NCI-H524 (cell line): ENCODE measurements at places on chromosomes 13 and 19.

DNA sequence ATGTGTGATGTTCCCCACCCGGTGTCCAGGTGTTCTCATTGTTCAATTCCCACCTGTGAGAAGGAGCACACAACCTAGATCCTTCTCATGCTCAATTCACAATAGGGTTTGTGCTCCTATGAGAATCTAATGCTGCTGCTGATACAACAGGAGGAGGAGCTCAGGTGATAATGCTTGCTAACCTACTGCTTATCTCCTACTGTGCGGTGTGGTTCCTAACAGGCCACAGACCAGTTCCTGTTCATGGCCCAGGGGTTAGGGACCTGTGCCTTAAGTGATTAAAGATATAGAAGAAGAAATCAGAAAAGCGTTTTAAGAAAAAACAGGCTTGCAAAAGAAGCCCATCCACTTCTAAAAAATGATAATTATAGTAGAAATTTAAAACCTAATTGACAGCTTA is 17.5 kb downstream of the DLEU7 start:
- no peak for DNase-seq

DNA sequence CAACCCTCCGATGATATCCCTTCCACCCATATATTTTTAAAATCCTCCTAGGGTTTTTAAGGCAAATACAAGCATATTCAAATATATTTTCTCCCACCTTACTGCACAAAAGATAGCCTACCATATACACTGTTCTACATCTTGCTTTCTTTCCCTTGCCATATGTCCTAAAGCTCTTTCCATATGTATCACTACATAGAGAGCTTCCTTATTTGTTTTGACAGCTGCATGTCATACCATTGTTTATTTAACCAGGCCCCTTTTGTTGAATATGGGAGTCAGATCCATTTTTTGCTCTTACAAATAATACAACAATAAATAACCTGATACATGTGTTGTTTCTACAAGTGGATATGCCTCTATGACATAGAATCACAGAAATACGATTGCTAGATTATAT is 32.8 kb upstream of the WDFY2 start:
- DNase-seq = no peak

DNA sequence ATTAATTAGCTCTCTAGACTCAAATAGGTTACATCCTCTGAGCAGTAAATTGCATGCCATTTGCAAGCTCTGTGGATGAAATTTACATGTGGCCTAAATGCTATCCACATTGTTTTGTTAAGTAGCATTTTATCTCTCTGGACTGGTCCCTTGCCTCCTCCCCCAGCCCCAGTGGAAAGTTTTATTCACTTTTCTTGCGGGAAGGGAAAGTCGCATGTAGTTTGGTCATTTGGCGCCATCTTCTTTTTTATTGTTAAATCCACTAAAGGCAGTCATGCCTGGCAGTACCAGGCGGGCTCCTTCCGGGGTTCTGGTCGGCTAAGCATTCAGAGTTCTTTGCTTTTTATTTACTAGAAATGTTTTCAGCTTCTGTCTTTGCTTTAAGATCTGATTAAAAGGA is 188.7 kb downstream of the TM9SF2 start:
- DNase-seq = no peak

- no peak for DNase-seq
Measured at GRCh38 chr19:38079926-38080380, 144.1 kb downstream of the DPF1 start.

DNA sequence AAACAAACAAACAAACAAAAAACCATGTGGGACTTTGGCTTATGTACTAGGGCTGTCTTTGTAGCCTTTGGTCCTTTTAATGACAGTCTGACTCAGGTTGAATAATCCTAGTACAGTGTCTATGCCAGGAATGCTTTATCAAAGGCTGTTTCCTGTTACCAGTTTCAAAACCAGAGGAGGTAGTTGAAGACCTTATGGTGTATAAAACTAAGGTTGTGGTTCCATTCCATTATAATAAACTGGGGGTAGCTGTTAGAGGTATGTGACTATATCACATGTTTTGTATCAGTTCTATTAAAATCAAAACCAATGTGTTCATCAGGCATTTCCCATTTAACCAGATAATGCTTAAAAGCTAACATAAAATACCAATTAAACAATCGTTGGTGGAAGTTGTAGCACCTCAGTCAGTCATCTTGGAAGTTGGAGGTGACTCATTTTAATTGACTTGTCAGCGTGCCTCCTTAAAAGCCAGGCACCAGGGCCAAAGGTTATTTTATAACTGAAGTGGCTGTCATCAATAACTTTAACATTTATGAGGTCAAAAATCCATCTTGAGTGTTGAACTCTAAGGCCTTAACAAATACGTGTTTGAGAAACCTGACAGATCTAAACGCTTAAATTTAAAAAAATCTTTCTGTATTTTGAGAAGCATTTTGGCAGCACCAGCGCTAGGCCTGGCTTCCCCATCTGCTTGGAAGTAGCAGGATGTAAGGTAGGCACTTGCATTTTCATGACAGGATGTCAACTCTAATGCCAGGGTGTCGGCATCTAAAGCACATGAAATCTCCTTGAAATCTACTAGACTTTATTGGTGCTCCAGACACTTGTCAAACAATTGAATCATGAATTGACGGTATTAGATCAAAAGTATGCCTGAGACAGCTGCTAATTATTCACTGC is 162.5 kb downstream of the LMO7 start:
- peak; percentile 9 for DNase-seq

DNA sequence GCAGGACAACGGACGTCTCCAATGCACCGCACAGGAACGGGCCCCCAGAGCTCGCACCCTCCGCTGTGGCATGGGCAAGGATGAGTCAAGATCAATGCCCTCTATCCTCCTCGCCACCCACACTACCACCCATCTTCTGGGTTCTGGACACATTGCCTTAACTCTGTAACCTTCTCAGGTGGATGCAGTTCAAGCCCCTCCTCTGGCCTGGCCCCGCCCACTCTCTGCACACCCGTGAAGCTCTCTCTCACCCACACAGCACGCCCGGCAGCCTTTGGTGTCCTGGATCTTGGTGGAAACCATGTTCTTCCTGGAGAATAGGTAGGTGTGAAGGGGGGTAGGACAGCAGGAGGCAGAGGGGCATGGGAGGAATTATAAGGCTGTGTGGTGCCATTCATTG is 20.7 kb downstream of the MAP4K1 start:
- no peak for DNase-seq

DNA sequence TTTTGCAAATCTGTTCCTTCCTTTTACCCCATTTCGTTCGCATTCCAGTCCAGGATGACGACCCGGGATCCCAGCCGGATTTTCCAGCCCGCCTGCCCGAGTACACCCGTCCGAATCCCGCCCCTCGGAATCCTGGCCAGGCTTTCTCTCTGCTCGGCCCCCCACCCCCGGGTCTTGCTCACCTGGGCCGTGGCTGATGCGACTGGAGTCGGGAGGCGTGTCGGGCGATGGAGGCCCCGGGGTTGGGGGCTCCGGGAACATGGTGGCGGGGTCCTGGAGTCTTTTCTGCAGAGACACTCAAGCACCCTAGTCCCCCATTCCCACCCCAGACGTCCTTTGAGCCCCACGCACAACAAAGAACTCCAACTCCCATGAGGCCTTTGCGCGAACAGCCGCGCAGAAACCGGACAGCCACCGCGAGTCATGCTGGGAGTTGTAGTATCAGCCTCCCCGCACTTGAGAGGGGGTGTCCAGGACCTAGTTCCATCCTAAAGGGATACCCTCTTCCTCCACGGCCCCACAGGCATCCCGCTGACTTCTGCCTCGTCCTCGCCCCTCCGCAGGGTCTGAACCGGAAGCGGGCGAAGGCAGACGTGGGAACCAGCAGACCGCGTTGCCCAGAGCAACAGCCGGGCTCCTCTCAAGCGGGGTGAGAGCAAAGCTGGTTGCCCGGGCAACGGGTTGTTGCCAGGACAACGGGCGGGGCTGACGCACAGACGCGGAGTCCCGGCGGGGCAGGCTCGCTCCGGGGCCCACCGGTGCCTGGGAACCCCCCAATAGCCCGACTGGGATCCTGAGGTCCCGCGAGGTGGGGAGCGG is 1.1 kb downstream of the SYT5 start:
- peak; percentile 95 for DNase-seq

- DNase-seq = no peak
Measured at GRCh38 chr19:15304140-15304705, 28.1 kb downstream of the BRD4 start.

DNA sequence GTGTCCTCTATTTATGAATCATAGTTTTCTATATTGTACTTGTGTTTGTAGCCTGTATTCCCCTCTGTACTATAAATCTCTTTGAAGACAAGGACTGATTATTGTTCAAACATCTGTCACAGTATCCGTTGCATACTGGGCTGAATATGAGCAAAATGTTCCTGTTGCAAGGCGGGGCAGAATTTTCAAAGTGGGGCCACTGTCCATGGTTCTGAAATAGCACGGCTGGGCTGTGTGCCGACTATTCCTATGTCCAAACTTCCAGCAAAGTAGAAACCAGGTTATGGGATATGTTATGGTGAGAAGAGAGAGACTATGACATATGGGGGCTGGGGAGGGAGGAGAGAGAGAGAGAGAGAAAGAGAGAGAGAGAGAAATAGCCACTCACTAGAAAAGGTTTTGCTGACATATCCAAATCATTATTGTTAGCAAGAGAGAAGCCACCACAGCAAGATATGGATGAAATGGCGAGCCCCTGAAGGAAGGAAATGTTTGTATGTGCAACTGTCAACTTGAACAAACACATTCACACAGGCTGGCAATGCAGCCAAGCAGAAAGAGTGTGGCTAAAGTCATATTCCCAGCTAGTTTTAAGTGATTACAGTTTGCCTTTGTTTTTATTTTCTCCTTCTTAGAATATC is 107.0 kb upstream of the GPR12 start:
- DNase-seq = no peak

DNA sequence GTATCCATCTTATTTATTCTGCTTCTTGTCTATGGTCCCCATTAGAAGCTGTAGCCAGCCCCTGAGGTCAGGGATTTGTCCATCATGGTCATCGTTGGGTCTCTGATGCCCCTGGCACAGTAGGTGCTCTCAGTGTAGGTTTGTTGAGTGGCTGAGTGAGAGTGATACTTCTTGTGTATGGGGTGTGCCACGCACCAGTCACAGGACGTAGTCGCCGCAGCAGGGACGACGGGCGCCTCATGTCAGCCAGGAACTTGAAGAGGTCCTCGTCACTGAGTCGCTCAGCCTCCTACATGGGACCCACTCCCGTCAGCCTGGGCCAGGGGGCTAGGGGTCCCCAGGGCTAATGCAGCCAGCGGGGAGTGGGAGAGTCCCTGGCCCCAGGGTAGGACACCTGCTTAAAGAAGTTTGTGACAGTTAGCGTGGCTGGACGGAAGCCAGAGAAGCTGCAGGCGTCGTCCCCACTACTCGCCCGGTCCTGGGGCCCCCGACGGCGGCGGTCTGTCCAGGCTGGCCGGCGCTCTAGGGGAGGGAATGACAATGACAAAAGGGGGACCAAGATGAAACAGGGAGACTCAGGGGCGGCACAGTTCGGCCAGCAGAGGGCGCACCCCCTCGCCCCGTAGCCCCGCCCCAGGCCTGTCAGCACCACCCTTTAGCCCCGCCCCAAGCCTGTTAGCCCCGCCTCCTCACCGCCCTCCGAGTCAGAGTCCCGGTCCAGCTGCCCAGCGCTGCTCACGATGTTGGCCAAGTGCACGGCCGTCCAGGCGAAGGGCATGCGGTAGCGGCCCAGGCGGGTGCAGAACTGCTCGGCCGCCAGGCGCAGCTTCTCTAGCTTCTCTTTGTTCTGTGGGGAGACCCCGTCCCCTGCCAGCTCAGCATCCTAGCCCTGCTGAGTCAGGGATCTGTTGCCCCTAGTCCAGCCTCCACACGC is 3.7 kb downstream of the ANGPTL8 start:
- DNase-seq = peak; percentile 35

DNA sequence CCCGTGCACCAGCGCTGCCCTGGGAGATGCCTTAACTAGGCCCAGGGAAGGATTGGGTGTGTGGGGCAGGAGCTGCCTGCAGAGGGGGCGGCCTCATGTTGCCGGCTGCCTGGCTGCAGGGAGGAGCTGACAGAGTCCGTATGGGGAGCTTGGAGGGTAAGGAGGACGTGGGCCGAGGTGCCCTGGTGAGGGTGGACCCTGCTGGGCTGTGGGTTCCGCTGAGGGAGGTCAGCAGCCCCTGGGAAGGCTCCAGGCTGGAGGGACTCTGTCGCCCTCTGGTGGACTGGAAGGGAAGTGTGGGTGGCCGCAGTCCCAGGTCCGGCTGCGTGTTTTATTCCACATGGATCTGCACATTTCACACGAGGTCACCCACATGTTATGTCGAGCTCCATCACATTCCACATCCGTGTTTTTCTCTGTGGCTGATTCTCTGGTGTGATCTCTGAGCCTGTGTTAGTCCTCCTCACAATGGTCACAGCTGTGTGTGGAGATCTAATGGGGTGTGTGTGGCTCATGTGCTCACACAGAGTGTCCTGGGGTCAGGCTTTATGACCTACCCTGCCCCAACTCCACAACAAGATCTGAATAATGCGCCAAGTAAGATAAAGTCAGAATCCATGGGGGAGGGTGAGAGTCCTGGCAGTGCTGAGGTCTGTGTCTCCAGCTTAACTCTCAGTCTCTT is 1.8 kb upstream of the CEACAM8 start:
- DNase-seq = peak; percentile 2

DNA sequence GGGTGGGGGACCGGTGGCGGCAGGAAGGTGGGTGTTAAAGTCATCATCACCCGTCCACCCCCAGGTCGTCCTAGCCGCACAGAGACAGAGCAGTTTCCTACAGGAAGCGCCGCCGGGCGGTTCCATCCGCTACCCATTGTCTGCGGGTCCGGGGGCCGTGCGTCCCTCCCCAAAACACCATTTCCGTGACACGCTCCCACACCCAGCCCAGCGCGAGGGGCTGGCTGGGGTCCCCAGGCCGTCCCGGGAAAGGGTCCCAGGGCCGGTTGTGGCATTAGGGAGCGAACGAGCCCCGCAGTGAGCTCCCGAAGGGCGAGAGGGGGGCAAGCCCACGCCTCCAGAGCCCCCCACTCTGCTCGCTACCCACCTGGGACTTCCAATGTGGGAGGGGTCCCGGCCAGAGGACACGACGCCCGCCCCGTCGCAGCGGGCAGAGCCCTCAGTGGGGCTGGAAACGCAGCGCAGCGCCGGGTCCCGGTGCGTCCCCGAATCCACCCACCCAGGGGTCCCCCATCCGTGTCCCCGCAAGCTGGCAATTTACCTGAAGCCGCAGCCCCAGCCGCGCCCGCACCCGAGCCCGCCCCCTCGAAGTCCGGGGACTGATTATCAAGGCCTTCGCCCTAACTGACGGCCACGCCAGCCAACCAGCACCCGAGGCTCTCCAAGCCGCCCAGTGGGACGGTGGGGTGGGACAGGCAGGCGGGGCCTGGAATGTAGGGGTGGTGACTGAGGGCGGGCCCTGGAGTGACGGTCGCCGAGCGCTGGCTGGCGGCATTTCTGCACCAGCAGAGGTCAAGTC is at the start of gene KANK3:
KANK3 (minus strand) TSS at position 579 of the 799 bp plus-strand sequence. CDS start 5,434 bp downstream, outside the sequence.
- peak; percentile 92 for DNase-seq

DNA sequence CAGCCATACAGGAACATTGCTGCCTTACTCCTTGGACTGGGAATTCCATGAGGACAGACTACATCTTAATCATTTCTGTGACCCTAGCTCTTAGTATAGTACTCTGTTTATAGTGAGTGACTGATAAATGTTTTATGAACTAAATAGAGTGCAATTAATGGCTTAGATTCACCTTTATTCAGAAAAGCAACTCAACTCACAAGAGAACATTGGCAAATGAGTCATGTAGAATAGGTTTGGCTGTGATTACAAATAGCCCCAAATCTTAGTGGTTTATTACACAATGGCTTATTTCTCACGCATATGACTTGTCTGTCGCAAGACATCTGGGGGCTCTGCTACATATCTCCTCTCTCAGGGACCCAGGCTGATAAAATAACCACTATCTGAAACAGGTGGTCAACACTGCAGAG is 121.6 kb upstream of the KL start:
- no peak for DNase-seq

- peak; percentile 21 for DNase-seq
Measured at GRCh38 chr13:36395280-36395679, 37.0 kb upstream of the CCNA1 start.

- DNase-seq = peak; percentile 91
Measured at GRCh38 chr19:13163609-13164342, 13.6 kb downstream of the IER2 start.
